ELF-1 (cell line): ENCODE measurements at places on chromosomes 4 and X.

DNA sequence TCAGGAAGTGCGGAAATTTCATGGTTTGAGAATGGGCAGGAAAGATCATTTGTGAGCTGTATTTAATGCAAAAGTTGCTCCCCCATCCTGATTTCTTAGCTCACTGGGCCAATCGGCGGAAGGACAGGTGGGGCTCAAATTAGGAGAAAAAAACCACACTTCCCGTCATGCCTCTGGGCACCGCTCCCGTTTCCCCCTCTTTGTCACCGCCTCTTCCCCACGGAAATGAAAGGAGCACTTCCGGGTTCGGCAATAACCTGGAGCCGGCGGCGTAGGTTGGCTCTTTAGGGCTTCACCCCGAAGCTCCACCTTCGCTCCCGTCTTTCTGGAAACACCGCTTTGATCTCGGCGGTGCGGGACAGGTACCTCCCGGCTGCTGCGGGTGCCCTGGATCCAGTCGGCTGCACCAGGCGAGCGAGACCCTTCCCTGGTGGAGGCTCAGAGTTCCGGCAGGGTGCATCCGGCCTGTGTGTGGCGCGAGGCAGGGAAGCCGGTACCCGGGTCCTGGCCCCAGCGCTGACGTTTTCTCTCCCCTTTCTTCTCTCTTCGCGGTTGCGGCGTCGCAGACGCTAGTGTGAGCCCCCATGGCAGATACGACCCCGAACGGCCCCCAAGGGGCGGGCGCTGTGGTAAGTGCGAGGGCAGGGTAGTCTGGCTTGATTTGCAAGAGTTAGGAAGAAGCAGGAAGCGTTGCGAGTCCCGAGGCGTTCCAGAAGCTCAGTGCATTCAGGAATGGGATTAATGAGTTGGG is at the start of gene TMEM33:
TSS of gene TMEM33 (plus strand) at position 529 of the 751 bp plus-strand sequence. CDS start at position 585, 56 bp downstream.
- DNase-seq: peak; percentile 93

DNA sequence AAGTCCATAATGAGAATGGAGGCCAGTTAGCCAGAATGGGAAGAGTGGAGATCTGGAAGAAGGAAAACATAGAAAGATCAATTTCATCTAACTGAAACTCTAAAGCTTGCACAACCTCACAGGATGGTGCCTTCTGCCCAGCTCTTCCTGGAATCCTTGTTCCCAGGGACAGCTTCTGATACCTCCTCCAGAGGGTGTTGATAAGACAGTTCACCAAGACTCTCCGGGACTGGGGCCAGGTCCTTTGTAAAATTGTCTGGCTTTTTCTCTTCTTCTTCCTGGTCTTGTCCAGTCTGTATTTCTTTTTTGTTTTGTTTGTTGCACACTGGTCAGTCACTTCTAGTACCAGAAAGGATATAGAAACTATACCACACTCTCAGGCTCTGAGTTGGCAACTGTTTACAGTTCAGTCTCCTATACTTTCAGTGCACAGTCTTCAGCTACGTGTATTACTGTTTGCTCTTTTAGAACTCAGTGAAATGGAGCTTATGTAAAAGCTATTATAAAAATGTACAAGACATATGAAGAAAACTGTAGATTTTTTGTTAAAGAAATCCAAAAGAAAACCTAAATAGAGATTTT is 142.8 kb upstream of the RPL34 start:
- no peak for DNase-seq

- DNase-seq: no peak
Observed at GRCh38 chr4:106707776-106708463, 328.2 kb downstream of the DKK2 start.

- DNase-seq: no peak
Observed at GRCh38 chrX:127571834-127572233, 480.4 kb downstream of the ACTRT1 start.

GRCh38 chr4:53174823-53175222 is 191.0 kb downstream of the SCFD2 start:
- no peak for DNase-seq
